Midbrain (tissue), 1 donor: ENCODE measurements at places on chromosomes 1 and 21.

GRCh38 chr21:22582026-22582425 lies 1583.8 kb downstream of the NCAM2 start:
- DNase-seq, result no peak

DNA sequence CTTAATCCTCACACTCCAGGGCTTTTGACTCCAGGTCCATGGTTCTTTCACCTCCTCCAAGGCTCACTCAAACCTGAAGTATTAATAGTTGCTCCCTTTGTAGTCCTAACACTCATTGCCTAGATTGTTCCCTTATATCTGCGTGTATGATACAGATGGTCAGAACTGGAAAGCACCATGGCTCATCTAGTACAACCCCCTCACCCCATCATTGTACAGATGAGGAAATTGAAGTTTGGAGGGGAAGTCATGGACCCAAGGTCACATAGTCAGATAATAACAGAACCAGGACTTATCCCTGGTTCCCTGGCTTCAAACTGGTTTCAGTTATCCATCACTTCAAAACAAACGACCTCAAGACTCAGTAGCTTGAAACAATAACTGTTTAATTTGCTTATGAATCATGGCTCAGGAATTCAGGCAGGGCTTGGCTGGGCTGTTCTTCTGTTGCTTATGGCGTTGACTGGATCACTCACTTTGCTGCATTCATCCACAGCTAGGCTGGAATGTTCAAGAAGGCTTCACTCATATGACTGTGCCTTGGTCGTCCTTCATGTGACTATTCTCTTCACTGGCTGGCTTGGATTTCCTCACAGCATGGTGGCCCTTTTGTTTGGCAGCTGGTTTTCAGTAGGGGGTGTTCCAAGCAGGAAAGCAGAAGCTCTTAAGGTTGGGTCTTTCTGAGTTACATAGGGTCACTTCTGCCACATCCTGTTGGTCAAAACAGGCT lies 5.0 kb downstream of the NOS1AP start:
- no peak for DNase-seq

DNA sequence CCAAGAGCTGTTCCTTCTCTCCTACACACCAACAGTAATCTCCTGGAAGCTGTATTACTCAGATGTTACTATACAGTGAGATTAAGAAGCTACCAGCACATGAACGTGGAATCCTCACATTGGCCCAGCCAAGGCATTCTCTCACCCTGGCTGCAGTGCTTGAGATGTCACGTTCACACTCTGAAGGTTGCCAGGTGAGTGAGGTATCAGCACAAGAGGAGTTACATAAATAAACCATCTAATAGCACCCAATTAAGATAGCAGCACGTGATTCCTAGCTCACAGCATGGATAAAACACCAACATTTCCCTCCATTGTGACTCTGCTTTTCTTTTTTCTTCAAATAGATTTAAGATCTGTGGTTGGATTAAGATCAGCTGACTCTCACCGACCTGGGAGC lies 182.8 kb downstream of the PLPP3 start:
- DNase-seq, result no peak

GRCh38 chr1:57719274-57719673 lies 295.4 kb upstream of the DAB1 start:
- no peak for DNase-seq
